ENCODE measurements at places on chromosomes 11 and 22.

DNA sequence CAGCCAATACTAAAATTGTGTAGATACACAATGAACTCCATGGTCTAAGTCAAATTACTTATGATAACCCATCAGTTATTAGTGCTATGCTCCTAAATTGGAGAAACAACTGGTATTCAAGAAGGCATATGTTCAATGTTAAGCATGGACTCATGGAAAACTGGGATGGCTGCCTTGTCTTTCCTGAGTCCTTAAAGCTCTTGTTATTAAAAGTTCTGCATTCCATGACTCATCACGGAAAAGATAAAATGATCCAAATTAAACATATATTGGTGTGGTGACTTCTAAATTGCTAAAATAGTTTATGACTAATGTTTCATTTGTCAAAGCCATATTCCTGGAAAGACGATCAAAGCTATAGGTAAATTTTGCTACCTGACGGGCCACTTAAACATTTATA lies 9.4 kb upstream of the EI24 start:
- no peak for DNase-seq

GRCh38 chr11:70220136-70220535 lies 17.0 kb downstream of the FADD start:
- DNase-seq = no peak

- no peak for DNase-seq
Measured at GRCh38 chr11:13040969-13041561, 31.9 kb downstream of the RASSF10 start.

GRCh38 chr11:10051868-10052586 lies 242.0 kb downstream of the SBF2 start:
- DNase-seq = no peak

DNA sequence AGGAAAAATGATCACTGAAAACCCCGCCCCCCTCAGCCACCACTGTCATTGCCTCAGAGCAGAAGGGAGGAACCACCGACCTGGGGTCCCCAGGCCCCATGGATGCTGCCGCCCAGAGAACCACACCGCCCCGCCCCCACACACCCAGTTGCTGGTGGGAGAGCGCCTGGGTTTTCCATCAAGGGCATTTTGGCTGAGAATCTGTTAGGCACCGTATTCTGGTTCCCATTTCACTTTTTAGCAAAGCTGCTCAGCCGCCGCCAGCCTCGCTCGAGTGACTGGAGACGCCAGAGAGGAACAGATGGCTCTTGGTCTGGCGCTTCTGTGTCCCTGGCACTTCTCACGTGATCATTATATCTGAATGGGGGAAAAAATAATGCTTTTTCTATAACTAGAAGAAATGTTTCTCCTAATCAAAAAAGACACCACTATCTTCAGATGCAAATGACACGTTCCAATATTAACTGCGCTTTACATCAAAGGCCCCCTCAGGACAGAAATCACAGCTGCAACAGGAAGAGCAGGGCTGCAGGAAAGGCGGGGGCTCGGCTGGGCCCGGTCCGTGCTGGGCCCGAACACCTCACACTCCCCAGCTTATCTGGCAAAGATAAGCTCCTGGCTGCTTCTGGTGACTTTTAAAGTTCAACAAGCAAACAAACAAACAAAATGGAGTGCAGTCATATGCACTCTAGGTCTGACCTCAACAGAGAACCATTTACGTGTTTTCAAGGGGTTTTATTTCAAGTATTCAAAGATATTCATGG lies 149.8 kb downstream of the MPPED1 start:
- DNase-seq = no peak

DNA sequence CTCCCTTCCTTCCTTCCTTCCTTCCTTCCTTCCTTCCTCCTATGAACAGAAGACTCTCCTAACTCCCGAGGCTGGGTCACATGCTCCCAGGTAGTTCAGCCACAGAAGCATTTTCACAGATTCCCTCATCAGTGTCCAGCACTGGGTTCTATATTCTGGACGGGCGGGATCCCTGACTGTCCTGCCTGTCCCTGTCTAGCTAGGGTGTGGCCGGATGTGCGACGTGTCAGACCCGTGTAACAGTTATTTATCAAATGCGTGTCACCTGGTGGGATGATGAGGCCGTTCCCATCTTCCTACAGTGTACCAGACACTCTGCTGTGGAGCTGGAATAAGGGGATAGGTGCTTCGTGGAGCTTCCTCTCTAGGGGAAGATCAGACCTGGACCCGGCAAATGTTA lies 901.0 kb downstream of the BRD1 start:
- no peak for DNase-seq

DNA sequence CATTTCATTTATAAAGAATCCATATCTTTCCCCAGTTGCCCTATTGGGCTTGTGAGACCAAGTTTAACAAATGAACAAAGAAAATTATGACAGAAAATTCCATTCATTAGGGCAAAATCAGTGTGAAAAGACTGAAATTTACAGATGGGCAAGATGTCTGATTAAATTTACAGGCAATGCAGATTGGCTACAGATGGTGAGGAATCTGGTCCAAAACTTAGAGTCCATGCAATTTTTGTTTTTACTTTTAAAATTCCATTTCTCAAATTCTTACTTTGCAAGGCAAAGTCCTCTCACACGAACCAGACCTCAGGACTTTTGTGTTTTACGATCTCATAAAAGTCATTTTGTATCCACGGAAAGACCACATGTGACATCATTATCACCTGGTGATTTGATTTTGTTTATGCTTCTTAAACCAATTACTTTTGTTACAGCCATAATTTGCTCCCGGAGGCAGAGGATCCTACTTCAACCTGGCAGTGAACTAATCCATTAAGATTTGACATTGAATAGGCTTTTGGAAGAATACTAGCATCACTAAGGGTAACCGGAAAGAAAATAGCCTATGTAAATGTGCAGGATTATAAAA lies 843.7 kb upstream of the CHORDC1 start:
- no peak for DNase-seq

GRCh38 chr22:28894334-28894733 lies 11.0 kb downstream of the ZNRF3 start:
- no peak for DNase-seq

DNA sequence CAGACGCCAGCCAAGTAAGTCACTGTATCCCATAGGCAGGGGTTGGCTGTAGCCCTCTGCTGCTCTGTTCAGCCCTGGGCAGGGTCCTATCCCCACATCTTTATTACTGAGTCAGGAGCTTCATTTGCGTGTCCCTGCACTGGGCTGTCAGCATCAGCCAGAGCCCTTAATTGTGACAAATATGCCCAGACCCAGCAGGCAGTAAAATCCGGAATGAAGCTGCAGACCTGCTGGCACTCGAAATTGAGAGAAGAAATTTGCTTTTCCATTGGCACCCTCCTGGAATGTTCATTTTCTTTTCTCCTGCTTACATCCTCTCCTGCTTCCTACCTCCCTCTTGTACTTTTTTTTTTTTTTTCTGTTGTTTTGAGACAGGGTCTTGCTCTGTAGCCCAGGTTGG lies 43.8 kb downstream of the CEP164 start:
- no peak for DNase-seq

- DNase-seq = no peak
Measured at GRCh38 chr22:40396882-40397281, 26.5 kb downstream of the SGSM3 start.

DNA sequence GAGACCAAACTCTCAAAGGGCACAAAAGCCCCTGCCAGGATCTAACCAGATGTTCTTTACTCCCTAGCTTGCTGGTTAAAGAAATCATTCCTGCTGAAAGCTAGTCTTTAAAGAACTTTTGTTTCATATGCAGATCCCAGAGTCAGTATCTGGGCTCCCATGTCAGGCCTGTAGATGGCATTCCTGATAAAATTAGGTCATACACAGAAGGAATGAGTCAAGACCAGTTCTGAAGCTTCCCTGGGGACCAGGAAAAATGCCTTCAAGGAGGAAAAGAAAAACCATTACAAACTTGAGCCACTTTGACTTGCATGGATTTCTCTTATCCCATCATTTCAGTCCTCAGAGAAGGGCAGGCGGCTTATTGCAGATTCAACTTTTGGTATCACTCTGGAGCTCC lies 5.9 kb downstream of the DBX1 start:
- no peak for DNase-seq

- DNase-seq = no peak
Measured at GRCh38 chr11:68666849-68667248, 17.5 kb upstream of the GAL start.

DNA sequence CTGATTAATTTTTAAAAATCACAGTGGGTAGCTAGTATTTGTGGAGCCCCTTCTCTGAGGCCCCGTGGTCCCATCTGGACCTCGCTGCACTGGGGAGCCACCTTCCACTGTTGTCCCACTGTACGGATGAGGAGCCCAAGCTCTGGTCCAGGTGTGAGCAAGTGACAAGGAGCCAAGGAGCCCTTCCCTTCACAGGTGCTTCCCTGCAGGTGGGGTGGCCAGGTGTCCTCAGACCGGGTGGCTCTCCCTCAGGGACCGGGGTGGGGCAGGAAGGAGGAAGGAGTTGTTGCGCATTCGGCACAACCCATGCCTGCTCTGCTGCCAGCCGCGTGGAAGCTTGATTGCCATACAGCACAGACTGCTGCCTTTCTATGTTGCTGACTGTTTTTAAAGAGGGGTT lies 10.4 kb upstream of the SEPTIN5 start:
- DNase-seq = no peak

DNA sequence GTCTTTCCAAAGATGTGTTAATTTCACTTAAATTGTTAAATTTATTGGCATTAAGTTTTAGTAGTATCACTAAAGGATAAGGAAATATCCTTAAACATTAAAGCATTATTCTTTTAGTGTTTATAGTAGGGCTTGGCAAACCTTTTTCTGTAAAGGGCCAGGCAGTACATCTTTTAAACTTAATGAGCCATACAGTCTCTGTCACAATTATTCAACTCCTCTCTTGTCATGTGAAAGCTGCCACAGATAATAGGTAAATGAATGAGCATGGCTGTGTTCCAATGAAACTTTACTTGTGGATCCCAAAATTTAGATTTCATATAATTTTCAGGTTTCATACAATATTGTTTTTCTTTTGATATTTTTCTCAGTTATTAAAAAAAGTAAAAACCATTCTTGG lies 268.2 kb upstream of the C11orf87 start:
- DNase-seq = no peak

DNA sequence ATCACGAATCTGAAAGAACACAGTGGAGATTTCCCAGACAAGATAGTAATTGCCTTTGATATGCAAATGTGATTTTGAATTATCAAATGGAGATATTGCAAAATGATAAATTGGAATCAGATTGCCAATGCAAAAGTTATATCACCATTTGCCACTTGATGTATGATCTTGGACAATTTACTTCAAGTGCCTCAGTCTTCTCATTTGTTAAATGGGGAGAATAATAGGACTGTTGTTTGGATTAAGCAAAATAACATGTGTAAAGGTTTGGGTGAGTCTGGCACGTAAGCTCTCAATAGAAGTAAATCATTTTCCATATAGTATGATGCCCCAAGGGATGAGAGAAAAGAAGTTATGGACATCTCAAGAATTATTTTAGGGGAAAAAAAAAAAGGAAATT lies 7.9 kb upstream of the PHF21A start:
- DNase-seq = no peak

GRCh38 chr11:27509908-27510307 lies 3.3 kb upstream of the LIN7C start:
- DNase-seq = no peak

- DNase-seq = peak; percentile 91
Measured at GRCh38 chr11:727859-728748, 19.2 kb upstream of the TALDO1 start.

DNA sequence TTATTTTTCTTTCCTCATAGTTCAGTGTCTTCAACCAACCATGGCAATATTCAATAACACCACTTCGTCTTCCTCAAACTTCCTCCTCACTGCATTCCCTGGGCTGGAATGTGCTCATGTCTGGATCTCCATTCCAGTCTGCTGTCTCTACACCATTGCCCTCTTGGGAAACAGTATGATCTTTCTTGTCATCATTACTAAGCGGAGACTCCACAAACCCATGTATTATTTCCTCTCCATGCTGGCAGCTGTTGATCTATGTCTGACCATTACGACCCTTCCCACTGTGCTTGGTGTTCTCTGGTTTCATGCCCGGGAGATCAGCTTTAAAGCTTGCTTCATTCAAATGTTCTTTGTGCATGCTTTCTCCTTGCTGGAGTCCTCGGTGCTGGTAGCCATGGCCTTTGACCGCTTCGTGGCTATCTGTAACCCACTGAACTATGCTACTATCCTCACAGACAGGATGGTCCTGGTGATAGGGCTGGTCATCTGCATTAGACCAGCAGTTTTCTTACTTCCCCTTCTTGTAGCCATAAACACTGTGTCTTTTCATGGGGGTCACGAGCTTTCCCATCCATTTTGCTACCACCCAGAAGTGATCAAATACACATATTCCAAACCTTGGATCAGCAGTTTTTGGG lies at the start of gene OR51T1:
Gene OR51T1, plus strand, starts transcription at position 41 of the 641 bp plus-strand sequence. Its CDS starts 0 bp downstream, at position 41.
- no peak for DNase-seq

GRCh38 chr22:20154602-20155187 lies 3.8 kb upstream of the CCDC188 start:
- no peak for DNase-seq

DNA sequence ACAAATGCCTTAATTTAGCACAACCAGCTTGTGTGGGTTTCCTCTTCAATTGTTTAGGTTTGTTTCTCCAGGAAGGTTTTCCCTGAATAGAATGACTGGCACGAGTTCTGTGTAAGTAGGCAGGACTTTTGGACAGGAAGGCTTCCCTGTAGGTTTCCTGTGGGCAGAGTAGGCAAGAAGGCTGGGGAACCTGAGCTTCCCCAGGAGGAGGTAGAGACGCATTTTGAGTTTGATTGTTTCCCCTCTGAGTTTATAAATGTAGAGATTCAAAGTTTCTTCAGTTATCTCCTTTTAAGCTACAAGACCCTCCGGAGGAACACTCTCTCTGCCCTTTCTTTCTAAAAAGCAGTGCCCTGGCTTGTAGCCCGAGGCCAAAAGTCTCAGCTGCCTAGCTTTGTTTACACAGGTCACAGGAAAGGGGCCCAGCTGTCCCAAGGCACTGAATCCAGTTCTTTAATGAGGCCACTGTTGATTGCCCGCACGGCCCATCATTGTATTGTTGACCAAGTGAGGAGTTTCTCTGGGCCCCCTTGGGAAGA lies 66.6 kb upstream of the RDX start:
- DNase-seq = no peak

DNA sequence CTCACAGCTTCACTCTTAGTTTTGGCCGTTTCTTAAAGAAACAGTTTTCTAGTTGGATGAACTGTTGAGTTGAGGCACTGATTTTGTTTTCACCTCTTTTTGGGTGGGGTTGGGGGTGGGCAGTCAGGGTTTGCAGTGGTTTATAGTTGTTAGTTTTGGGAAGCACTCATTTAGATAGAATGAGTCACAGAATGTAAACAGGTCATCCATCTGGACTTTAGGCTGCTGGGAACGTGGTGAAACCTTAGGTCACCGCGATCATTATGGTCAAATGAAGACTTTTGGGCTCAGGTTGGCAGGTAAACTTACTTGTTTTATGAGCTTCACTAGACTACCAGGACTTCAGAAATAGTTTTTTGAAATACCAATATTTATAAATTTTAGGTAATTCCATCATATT lies 48.4 kb downstream of the CSTPP1 start:
- DNase-seq = no peak

DNA sequence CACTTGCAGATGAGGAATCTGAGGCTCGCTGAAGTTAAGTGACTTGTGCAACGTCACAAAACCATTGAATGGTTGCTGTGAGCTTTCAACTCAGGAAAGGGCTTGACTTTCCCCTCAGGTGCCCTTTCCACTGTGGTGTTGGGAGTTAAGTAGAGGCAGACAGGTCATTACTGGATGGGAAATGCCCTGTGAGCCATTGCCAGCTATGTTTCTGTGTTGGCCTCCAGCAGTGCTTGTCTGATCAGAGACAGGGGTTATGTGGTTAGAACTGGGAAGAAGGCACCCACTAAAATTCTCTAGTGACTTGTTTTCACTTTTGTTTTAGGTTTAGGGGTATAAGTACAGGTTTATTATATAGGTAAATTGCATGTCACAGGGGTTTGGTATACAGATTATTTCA lies 96.6 kb downstream of the FDX1 start:
- no peak for DNase-seq

All from activated T-cell treated with anti-CD3 and anti-CD28 coated beads, Interleukin-2, amount 50 U/mL, for 48 hours (primary cell).